ENCODE measurements at places on chromosomes 5 and 9.

DNA sequence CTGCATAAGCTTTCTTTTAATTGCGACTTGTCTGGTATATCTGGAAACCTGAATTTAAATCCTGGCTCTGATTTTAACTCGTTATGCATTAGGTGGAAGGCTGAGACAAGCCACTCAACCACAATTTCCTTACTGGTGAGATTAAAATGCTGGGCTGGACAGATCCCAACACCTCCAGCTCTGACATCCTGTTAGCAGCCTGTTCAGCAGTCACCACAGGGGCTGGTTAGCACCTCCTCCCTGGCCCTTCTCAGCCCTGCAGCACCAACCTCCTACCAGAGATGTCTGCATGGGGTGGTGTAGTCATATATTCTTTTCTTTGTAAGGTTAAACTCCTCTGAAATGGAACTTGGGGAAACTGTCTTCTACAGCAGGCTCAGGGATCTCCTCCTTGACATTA lies 156.5 kb upstream of the NFIL3 start:
- DNase-seq, result no peak

DNA sequence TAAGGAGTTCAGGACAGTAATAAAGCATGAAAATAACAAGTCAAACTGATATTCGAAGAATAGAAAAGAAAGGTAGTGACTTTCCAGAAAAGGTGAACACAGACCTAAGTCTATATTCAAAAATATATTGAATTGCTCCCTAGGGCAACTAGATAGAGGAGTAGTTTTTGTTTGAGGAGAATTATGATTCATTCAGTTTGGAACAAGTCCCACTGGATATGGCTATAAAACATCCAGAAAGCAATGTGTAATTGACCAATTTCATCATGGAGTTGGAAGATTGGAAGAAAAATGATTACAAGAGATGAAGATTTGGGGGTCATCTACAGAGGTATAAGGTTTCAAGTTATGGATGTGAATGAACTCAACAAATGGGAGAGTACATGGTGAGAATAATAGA lies 117.5 kb upstream of the ZNF462 start:
- no peak for DNase-seq

DNA sequence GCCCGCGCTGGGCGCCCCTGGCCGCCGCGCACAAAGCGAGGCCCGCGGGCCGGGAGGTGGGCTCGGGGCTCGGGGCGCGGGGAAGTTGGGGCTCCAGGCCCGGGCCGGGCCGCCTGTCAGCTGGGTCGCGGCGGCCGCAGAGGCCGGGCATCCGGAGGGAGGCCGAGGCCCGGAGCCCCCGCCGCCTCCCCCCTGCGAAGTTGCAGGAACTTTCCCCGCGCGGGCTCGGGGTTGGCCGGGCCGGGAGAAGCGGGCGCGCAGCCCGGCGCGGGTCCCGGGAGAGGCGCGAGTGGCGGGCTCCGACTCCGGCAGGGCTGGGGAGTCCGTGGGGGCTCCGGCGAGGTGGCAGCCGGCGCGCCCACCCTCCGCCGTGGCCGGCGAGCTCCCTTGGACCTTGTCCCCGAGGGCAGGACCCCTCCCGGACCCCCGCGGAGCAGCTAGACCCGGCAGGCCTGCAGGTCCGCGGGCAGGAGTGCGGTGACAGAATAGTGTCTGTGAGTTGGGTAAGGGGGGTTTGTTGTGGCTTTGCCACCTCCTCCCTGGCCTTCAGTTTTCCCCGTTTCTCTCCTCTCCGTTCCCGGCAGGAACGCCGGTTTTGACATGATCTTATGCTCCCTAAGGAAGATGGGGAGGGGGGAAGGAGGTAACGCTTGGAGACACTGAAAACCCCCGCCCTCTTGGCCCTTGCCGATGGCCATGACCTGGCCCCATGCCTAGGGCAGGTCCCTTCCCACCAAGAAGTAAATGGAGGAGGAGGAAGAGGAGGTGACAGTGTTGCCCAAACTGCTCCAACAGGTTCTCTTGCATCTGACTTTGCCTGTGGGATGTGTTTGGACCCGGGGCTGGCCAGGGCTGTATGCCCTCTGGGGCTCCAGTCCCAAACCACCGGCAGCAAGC lies 942 bp downstream of the PHF2 start:
- no peak for DNase-seq

DNA sequence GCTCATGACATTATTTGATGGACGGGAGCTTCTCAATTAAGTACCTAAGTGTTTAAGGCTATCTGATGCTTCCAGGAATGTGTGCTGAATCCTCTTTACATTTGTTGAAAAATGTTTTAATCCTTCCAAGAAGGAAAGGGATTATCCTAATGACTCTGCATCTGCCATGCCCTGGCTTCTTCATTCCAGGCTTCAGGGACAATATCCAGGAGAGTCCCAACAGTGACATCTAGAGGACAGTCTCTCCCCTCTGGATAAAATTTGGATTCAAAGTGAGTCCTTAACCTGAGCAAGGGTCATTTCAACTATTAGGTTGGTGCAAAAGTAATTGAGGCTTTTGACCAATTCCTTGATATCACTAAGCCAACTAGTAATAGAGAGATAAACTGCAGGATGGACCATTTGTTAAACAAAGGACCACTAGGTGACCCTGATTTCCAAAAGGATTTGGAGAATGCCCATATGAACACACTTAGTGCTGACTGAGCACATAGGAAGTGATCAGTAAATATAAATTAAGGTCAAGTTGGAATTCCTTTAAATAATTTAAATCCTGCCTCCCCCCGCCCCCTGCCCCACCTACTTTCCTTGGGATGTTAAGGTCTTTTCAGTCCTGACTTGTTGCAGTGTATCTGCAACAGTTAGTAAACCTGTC lies 19.1 kb downstream of the TNFSF8 start:
- DNase-seq, result no peak

- DNase-seq, result no peak
Measured at GRCh38 chr5:143166661-143167420, 236.6 kb downstream of the NR3C1 start.

GRCh38 chr5:123134653-123135181 lies 45.7 kb downstream of the PRDM6 start:
- no peak for DNase-seq

DNA sequence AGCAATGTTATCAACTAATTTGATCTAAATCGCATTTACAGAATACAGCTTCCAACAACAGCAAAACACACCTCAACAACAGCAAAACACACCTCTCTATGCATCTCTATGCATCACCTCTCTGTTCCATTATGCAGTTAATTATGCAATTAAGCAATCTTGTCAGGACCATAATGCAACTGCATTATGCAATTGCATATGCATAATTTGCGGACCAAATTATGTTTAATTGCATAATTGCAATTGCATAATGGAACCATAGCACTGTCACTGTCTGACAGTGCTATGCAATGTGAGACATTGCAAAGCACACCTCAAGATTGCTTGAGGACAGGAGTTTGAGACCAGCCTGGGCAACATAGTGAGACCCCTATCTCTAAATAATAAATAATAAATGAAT lies 80.4 kb upstream of the PRSS3 start:
- no peak for DNase-seq

GRCh38 chr5:140570058-140570457 lies 5.4 kb downstream of the SLC35A4 start:
- no peak for DNase-seq

- DNase-seq, result no peak
Measured at GRCh38 chr5:87686975-87687374, 274.2 kb upstream of the CCNH start.

DNA sequence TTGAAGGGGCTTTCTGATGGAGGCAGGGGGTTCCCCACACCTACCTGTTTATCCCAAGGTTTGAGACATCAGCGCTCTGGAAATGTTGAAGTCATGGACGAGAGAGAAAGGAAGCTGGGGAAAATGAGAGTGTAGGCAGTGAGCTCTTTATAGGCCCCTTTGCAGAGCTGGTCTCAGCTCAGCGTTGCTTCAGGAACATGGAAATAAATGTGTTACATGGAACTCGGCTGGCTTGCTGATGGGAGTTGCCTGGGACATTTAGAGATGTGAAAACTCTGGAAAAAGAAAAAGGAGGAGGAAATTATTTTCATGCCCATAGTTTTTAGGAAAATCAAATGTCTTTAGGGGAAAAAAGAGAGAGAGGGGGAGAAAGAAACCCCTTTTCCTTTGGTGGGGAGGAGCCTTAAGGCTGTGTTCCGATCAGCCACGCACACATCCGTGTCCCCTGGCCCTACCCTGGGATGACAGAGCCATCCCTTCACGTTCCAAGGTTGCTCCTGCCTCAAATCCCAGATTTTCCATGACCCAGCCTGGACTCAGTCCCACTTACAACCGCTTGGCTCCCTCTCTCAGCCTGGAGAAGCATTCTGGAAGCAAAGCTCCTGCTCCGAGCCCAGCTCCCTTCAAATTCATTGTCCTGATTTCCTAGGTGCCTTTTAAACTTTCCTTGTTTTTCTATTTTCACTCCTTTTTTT lies 78.3 kb downstream of the COL27A1 start:
- DNase-seq, result no peak

DNA sequence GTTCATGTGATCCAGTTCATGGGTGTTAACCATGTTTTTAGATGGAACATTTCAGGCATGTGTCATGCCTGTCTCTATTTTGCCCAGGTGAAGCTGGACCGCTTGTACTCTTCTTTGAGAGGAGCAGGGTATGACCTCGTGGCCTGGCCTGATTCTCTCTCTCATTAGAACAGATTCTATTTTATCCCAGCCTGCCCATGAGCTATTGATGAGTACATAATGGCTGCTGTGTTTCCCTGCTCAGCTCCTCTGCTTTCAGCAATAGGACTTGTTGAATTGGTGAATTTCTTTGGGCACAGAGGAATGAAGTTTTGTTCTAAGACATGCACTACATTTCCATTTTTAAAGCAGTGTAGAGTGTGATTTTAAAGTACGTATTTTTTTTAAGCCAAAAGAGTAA lies 86.2 kb downstream of the HACD4 start:
- no peak for DNase-seq

- no peak for DNase-seq
Measured at GRCh38 chr5:136963504-136963903, 535.6 kb downstream of the SPOCK1 start.

DNA sequence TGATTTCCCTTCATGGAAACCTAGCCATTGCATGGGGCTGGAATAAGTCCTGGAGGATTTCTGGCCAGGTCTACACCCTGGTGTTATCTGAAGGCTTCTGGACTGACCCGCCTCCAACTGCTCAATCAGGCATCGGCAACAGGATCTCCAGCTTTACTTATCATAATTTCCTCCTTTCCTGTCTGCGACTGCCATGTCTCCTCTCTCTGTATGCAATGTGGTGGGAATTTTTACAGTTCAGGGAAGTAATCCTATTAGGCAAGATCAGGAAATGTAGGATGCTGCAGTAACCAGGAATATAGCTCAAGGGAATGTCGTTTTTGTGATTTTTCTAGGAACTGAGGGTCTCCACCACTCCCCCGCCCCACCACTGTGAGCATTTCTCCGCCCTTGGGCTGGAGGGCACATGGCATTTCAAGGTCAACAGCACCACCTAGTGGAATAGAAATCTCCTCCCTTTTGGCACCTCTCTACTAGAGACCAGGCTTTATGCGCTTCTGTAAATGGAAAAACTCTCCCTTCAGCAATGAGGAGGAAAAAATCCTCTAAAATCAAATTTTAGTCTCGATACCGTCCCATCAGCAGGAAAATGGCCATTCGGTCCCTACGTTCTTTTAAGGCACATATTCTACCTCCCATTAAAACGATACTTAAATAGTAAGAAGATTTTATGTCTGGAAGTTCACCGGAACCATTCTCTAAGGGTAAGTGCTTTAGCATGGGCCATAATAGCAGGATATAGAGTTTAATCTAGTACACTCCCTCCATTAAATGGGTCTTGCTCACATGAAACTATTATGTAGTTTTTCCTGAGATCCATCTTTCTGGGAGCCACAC lies 93.0 kb downstream of the YTHDC2 start:
- DNase-seq, result peak; percentile 7

DNA sequence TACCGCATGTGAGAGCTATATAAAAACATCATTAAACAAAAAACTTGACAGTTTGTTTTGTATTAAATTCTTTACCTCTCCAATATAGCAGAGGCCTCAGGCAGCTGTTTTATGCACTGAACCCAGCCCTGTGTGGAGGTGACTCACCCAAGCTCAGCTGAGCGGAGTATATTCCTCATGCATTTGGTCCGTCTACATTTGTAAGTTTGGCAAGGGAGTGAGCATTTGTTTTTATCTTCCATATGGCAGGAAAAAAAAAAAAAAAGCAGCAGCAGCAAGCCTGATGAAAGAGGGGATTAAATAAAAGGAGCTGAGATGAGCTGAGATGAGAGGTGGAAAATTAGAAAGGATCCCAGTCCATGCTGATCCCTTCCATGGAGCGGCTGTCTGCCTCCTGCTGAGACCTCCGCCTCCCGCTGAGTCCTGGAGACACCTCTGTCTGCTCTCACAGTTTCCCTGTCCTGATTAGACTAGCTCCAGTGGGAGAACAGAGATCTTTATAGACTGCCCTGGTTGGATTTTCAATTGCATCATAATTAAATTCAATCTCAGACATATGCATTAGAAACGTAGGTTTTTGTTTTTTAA lies 112.0 kb upstream of the CTNND2 start:
- DNase-seq, result no peak

- DNase-seq, result no peak
Measured at GRCh38 chr9:98569491-98569890, 139.2 kb downstream of the GABBR2 start.

DNA sequence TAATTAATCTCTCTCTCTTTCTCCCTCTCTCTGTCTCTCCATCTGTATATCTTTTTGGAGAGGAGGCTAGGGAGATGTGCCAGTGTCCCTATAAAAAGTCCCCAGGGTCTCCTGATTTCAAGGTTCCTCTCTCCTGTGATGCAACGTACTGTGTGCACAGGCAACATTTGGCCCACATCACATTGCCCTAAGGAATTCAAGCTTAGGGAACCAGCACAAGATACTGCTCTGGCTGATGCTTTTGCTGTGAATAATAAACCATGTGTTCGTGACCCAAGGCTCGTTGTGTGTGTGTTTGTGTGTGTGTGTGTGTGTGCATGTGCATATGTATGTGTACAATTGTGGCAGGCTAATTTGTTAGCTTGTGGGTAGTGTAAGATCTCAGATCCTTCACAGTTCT lies 9.7 kb downstream of the SPATA9 start:
- no peak for DNase-seq

DNA sequence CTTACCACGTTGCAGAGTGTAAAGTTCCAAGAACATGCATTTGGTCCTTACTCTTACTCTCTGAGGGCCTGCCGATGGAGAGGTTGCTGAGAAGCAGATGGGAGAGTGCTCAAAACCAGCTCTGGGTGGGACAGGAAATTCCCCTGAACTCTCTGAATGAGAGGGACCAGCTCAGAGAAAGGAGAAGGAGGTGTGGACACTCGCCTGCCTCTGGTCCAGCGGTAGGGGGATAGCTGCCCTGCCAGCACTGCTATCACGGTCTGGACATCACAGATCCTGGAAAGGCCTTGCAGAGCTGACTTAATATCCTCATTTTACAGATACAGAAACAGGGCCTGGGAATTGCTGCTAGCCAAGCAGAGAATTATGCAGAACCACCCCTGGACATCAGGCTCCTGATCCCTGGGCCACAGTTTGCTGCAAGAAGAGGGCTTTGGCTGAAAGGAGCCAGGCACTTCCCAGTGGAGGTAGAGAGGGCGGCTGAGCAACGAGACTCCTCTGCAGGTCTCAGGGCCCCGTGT lies 4.9 kb downstream of the TRAF1 start:
- no peak for DNase-seq

GRCh38 chr9:130259044-130259443 lies 6.5 kb upstream of the HMCN2 start:
- no peak for DNase-seq
